ENCODE measurements at places on chromosomes 3 and 15.

DNA sequence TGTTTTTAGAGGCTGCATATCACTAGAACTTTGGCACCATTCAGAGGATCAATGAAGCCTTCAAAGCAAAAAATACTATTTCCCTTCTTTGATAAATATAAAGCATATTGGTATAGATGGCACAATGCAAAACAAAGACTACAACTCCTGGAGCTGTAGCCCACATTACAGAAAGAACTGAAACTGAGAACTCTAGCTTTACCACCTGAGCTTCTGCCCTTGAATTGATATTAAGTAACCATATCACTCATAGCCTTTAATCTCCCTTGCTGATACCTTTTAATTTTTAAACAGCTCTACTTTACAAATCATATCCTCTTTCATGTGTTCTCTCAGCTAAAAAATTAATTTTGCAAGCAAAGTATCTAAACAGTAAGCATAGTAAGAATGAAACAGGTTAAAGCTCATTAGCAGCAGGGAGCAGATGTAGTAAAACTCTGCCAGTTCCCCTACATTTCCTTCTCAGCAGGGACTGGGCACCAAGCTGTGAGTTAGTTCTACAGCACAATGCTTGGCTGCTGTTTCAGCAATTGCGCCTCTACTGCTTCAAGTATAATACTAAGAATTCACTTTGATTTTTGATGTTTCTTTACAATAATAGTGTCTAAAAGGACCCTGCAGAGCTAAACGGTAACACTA lies 97.9 kb upstream of the NANOGP8 start:
- no peak for DNase-seq

DNA sequence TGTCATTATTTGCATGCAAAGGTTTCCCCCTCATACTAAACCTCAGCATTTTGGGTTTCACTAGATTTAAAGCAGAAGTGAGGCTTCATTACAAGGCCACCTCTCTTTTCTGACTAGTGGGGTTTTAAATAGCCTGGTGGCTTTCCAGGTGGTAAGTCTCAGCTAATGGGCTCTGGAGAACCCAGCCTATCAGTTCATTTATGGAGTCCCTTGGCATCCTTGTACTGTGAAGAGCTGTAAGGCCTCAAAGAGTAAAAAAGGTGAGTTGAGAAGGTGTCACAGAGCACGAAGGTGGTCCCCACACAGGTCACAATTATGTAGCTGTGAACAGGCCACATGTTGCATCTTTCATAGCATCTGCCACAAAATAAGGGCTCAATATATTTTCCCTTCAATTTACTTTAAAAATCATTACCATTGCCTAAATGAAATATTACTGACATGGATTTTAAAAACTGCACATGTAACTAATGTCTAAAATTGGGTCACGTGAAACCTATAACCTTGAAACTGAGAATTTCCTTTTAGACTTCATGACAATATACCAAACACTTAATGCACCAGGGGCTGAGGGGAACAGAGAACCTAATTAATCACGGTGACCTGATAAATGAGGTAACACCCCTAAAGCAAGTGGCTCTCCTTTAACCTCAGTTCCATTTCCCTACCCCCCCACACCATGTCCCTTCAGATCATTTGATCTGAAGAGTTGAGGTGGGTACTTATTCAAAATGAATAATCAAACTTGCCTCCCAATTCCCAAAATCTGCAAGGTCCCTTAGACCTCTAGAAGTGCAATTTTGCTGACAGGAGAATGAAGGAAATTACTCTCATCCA lies 1.3 kb downstream of the NGLY1 start:
- no peak for DNase-seq

- no peak for DNase-seq
These were observed 86.8 kb downstream of the NAALADL2 start for GRCh38 chr3:174945951-174946350.

DNA sequence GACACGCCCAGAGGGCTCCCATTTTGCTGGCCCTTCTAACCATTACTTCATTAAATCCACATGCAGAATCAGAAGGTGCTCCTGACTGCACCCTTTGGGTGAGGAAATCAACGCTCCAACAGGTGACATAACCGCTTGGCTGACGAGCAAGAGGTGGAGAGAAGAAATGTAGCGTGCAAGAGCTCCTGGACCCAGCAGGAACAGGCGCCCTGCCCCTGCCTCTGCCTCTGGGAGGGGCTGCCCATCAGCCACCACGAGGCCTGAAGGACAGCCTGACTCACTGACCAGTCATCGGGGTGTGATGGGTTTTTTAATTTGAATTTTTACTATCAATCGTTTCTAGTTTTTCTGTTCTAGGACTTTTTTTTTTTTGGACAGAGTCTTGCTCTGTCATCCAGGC lies 218.2 kb downstream of the ADAMTS17 start:
- DNase-seq, result no peak

- no peak for DNase-seq
These were observed 550.3 kb downstream of the ROBO2 start for GRCh38 chr3:77590191-77590590.

- DNase-seq, result peak; percentile 84
These were observed 84.8 kb downstream of the PPCDC start for GRCh38 chr15:75107908-75108838.

DNA sequence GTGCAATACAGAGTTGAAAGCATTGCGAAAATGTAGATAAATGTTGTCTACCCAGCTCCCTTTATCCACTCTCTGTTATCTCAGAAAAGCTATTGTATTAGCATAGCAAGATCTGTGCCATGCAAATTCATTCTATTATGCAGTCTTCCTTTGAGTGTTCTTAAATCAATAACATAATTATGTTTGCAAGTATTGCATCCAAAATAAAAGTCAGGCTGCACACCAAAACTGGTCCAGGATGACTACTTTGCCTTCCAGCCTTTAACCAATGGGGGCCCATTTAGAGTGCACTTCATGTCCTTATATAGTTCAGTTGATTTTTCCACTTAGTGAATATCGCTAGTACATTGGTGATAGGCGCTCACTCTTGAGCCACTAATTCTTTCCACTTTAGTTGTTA lies 107.4 kb upstream of the MLF1 start:
- no peak for DNase-seq

GRCh38 chr3:9253327-9253726 lies 3.9 kb upstream of the SRGAP3 start:
- no peak for DNase-seq

- no peak for DNase-seq
These were observed 3.4 kb upstream of the KNL1 start for GRCh38 chr15:40590667-40591050.

All from hepatic stellate cell (primary cell).